ENCODE measurements at places on chromosomes 1 and 21.

DNA sequence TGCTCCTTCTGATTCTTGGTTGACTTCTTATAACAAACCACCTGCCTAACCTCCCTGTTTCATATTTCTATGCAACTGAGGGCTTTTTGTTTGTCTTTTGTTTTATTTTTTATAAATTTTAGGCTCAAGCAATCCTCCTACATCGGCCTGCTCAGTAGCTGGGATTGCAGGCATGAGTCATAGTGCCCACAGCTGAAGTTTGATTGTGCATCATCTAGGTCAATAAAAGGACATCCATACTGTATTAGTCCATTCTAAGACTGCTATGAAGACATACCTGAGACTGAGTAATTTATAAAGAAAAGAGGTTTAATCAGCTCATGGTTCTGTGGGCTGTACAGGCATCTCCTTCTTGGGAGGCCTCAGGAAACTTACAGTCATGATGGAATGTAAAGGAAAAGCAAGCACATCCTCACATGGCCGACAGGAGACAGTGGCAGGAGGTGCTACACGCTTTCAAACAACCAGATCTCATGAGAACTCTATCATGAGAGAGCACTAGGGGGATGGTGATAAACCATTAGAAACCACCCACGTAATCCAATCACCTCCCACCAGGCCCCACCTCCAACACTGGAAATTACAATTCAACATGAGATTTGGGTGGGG, 285.0 kb downstream of the SIPA1L2 start:
- DNase-seq = no peak

GRCh38 chr1:21258331-21259134, 31.7 kb downstream of the ECE1 start:
- no peak for DNase-seq

GRCh38 chr1:167095368-167095767, 1.5 kb downstream of the STYXL2 start:
- DNase-seq = no peak

DNA sequence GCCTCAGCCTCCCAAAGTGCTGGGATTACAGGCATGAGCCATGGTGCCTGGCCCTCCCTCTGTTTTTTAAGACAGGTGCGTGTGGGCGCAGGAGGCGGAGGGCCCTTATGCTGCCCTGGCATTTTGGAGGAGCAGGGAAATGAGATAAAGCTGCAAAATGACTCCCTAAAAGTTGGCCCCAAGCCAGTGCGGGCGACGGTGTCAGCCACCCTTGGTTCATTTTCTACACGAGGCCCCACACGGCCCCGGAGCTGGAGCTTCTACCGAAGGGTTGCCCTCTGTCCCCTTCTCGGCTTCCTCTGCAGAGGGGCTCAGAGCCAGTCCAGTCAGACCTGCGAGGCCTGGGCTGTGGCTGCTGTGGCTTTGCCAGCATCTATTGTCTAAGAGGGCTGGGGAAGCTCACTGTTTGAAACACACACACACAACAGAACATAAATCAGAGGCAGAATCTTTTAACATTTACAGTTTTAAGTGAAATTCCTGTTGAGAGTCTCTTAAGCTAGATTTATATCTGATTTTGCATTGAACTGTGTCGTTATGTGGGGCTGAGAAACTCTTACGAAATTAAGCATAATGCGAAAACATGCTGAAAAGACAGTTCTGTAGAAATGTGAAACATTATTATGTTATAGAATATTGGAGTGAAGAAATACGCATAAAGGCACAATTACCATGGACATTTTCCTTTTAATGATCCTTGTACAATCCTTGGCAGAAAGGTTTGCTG, 255.9 kb downstream of the CAMTA1 start:
- no peak for DNase-seq

DNA sequence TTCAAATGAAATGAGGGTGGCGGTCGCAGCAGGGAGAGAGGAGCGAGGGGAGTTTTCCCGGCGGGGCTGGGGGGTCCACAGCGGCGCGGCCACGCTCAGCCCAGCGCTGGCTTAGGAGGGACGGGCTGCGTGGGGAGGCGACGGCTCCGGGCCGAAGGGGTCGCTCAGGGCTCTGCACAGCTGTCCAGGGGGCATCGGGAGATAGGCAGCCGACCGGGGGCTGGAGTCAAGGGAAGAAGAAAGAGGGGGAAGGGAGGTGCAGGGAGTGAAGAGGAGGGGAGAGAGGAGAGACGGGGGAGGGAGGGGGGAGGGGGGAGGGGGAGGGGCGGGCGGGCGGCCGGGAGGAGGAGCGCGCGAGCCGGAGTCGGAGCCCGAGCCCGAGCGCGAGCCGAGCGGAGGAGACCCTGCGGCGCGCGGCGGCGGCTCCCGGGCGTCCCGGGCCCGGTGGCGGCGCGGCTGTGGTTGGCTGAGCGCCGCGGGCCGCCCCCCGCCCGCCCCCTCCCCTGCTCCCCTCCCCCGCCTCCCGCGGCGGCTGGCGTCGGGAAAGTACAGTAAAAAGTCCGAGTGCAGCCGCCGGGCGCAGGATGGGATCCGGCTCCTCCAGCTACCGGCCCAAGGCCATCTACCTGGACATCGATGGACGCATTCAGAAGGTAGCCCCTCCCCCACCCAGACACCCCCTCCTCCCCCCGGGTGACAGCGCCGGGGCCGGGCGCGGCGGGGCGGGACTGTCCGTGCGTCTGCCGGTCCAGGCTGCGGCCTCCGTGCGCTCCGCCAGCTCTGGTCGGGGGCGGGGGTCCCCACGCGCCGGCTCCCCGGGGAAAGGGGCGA, at the start of gene PDE9A:
PDE9A (plus strand) TSS at position 391 of the 831 bp plus-strand sequence; CDS start at position 585, 194 bp downstream.
- no peak for DNase-seq

DNA sequence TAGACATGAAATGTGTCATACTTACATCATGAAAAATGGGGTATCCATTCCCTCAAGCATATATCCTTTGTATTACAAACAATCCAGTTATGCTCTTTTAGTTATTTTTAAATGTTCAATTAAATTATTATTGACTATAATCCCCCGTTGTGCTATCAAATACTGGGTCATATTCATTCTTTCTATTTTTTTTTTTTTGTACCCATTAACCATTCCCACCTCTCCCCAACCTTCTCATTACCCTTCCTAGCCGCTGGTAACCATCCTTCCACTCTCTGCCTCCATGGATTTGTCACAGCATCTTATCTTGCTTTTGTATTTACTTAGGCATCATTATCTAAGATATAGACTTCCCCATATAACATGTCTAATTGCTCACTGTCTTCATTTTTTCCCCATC, 15.8 kb downstream of the ATG4C start:
- no peak for DNase-seq

- DNase-seq = no peak
Measured at GRCh38 chr1:9689971-9690381, 38.4 kb downstream of the PIK3CD start.

DNA sequence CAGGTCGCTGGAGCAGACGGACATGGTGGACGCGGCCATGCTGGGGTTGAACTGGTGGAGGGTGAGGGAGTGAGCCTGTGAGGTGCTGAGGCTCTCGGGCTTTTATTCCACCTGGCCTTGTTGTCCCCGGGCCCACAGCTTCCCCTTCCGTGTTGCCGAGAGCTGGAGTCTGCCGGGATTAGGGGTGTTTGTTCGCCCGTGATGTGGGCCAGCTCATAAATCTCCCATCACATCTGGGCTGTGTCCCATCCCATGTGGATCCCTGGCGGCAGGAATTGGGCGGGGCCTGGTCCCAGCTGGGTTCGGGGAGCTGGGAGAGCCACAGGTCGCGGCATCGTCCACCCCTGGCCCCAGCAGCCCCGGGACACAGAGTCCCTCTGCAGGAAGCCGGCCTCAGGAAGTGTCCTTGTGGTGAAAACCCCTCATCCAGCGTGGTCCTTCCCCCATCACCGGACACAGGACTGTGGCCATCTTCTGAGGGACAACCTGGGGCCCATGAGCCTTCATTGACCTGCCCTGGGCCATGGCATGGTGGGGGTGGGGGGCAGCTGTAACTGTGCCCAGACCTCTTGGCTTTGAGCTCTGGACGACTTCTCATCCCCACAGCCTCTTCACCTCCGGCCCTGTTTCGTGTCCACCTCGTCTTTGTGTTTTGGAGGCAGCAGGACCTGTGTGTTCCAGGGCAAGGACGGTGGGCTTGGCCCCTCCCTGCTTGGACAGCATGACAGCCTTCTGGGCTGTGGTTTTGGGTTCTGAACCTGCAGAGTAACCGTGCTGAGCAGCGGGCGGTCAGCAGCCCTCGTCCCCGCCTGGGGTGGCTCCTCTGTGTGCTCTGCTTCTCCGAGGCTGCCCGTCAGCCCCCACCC, at the start of gene KRTAP10-6:
KRTAP10-6 (minus strand) TSS at position 60 of the 866 bp plus-strand sequence; CDS start at position 39, 21 bp downstream.
- DNase-seq = no peak

GRCh38 chr1:47969478-47969877, 27.7 kb downstream of the TRABD2B start:
- no peak for DNase-seq

DNA sequence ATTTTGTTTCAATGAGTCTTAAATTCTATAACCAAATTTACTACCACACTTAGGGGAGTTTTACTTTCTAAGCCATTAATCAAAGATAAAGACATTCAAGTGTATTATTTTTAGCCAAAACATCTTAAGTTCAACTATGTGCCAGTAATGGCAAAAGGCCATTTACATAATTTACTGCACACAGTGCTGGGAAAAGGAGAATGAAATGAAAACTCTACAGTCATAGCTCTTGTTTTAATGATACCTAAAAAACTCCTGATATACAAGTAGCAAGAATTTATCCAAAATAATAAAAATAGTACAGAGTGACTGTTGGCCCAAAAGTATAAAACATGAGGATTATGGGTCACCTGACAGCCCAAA, 42.4 kb upstream of the C1orf198 start:
- no peak for DNase-seq

DNA sequence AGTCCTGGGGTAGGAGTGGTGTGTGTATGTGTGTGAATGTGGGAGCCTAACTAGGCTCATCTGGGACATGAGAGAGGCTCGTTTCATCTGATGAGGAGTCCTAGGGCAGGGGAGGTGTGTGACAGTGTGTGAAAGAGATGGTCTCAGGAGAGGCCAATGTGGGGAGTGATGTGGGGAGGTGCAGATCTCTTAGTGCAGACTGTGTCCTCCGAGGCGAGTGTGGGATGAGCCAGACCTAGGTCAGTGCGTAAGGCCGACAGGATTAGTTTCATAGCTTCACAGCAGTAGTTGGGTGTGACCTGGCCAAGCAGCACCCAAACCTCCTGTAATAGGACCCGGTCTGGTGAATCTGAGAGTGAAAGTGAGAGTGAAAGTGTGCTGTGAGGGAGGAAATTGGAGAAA, 94.7 kb downstream of the LIPI start:
- DNase-seq = no peak

GRCh38 chr1:233662575-233663304, 48.8 kb downstream of the KCNK1 start:
- DNase-seq = no peak
